Stimulated activated CD4-positive, alpha-beta T cell treated with anti-CD3 and anti-CD28 coated beads, Interleukin-15, amount 100 ng/mL, for 1 hour (primary cell): ENCODE measurements at places on chromosomes 1 and 21.

GRCh38 chr1:188825471-188825870 is 1652.2 kb downstream of the BRINP3 start:
- DNase-seq, result no peak

GRCh38 chr1:107535091-107535490 is 394.3 kb downstream of the NTNG1 start:
- DNase-seq, result no peak

DNA sequence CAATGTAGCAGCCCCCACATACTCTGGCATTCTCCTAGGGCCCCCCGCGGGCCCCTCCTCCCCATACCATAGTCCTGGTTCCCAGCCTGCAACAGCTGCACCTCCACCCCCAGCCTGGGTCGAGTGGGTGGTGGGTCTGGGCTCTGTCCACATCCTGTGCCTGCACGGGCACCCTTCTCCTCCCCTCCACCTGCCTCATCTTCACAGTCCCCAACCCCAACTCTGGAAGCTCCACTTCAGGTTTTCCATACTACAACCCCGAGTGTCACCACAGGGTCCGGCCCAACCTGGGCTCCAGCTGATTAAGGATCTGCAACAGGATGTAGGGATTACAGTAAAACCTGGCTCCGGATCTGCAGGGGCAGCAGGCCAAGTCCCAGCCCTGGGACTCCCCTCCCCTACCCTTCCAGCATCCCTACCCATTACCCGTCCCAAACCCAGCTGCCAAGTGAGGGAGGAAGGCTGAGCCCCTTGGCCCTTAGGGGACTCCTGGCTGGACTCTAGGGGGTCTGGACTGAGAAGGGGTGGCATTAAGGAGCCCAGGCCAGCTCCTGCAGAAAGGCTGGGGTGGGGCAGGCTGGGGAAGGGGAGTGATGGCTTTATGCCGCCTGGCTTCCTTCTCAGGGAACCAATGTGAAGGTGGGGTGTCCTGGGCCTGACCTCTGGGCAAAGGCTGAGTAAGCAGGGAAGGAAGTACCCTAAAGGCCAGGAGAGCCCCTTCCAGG is 116.8 kb downstream of the CASZ1 start:
- DNase-seq, result no peak

- DNase-seq, result no peak
These were observed 192.2 kb downstream of the PRDM2 start for GRCh38 chr1:13892198-13892597.

- DNase-seq, result no peak
These were observed 24.4 kb downstream of the SZRD1 start for GRCh38 chr1:16391411-16391810.

GRCh38 chr1:34101151-34101550 is 63.9 kb downstream of the CSMD2 start:
- DNase-seq, result no peak

DNA sequence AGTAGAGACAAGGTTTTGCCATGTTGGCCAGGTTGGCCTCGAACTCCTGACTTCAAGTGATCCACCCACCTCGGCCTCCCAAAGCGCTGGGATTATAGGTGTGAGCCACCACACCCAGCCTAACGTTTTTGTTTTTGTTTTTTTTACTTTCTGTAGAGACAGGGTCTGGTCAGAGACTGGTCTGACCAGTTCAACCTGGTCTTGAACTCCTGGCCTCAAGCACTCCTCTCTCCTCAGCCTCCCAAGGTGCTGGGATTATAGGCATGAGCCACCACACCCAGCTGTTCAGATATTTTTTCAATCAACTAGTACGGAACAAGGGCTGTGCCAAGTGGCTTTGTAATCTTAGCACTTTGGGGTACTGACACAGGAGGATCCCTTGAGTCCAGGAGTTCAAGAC is 209.5 kb downstream of the RERE start:
- no peak for DNase-seq

GRCh38 chr21:42704861-42705260 is 51.4 kb downstream of the PDE9A start:
- no peak for DNase-seq

- no peak for DNase-seq
These were observed 37.9 kb downstream of the WDR3 start for GRCh38 chr1:117967477-117967876.

GRCh38 chr1:48333316-48333715 is 110.8 kb downstream of the SLC5A9 start:
- DNase-seq, result no peak

GRCh38 chr1:241485145-241485544 is 34.4 kb downstream of the FH start:
- no peak for DNase-seq
